ENCODE measurements at places on chromosomes 11 and 22. TPM values are rescaled to one million over a fixed set of nuclear protein-coding genes. Genes with fewer than 3 reads are reported as not detected.

The GRIA4 gene
- not detected for total RNA-seq

- no peak overlapping the region for H3K27ac ChIP-seq
- no peak overlapping the region for H3K4me3 ChIP-seq
- no peaks in the 10 kb centered on the region for H3K4me1 ChIP-seq
- DNase-seq: no peak
These were observed 171.3 kb upstream of the SOX6 start for GRCh38 chr11:16527525-16528246.

The NRGN gene
- total RNA-seq: 7.3 TPM

- H3K27me3 ChIP-seq: no peaks in the 10 kb centered on the region
- H3K4me1 ChIP-seq: peaks cover 34% of the 10 kb centered on the region
- peaks cover 21% of the 10 kb centered on the region for H3K36me3 ChIP-seq
- no peak for DNase-seq
- H3K4me3 ChIP-seq: no peak overlapping the region
These were observed 4.9 kb upstream of the EXT2 start for GRCh38 chr11:44090539-44090938.

- no peaks in the 10 kb centered on the region for H3K36me3 ChIP-seq
- no peak for DNase-seq
- no peak overlapping the region for H3K27ac ChIP-seq
- H3K4me3 ChIP-seq: no peak overlapping the region
- no peaks in the 10 kb centered on the region for H3K4me1 ChIP-seq
These were observed 220.0 kb downstream of the C11orf91 start for GRCh38 chr11:33480626-33481025.

The C22orf31 gene
- not detected for total RNA-seq

The BTG4 gene
- not detected for total RNA-seq

DNA sequence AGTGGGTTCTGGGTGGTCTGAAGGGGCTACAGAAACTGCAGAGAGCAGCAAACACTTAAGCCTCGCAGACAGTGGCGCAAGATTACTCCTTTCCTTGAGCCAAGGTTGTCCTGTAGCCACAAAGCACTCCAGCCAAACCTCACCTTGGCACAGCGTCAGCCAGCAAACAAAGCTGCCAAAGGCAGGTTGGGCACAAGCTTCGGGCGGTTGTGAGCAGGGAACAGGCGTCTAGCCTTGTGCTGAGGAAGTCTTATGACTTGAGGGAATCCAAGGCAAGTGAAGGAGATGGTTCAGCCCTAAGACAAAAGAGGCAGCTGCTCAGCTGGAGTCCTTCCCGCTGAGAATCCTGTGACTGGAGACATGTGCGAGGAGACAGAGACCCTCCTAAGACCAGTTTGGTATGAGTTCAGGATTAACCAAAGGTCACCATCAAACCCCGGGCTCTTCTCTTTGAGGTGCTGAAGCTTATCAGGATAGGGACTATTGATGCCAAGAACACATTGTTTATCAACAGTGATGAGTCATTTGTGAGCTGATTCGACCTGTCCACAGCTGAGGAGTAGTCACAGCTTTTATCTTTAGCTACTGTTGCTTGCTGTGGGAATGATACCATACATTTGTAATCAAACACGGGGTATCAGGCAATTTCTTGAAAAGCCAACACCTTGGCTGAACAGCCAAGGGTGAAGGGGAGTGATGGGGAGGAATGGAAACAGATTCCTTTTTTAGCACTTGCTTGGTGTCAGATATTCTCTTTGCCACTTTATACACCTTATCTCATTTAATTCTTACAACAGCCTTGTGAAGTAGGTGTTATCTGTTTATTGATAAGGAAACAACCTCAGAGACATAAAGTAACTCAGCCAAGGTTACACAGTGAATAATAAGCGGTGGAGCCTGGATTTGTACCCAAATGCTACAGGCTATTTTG, 4.6 kb downstream of the ADM start:
- H3K27me3 ChIP-seq: peaks cover 59% of the 10 kb centered on the region
- no peak overlapping the region for H3K27ac ChIP-seq
- no peak for DNase-seq
- peaks cover 8% of the 10 kb centered on the region for H3K36me3 ChIP-seq
- peaks cover 52% of the 10 kb centered on the region for H3K4me1 ChIP-seq

The SYT7 gene
- not detected for total RNA-seq

The CREB3L1 gene
- total RNA-seq: not detected

Data from activated CD4-positive, alpha-beta memory T cell treated with anti-CD3 and anti-CD28 coated beads, Interleukin-2, amount 10 ng/mL, durations not matched to agents 7 days and 5 days (primary cell).